ENCODE measurements at places on chromosomes 13 and 19.

DNA sequence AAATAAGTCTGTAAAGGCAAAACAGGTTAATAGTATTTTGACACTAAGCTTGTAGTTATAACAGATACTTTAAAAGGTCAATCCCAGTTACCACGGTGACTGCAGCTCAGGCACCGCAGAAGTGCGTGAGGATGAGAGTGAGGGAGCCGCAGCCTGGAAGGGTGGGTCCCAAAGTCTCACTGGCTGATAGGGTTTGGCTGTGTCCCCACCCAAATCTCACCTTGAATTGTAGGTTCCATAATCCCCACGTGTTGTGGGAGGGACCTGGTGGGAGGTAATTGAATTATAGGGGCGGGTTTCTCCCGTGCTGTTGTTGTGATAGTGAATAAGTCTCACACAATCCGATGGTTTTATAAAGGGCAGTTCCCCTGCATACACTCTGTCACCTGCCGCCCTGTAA lies 40.0 kb upstream of the GAS6 start:
- DNase-seq: no peak

- DNase-seq: no peak
Observed at GRCh38 chr13:27419328-27419727, 5.1 kb upstream of the GTF3A start.

DNA sequence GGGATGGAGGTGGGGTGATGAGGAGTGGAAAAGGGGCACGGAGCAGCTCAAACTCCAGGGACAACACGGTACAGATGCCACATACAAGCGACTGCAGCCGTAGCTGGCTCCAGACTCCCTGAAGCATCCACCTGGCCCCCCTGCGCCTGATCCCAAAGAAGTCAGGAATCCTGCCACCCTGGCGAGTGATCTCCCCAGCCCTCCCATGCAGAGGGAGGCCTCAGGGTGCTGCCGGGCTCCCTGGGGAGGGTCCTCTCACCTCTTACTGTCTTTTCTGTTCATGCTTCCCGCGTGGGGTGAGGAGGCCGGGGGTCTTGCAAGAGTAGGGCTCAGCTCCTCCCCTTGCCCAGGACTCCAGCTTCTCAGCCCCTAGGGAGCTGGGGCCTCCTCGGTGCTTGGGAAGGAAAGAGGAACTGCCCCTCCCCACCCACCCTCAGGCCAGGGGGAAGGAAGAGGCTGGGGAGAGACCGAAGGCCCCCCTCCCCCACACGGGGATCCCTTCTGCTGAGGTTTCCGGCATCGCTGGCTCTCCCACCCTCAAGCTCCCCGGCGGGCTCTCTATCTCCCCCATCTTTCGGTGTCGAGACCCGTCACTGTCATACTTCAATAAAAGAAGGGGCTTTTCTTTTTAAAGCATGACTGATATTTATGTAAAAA lies at the start of gene RASGRP4:
TSS of gene RASGRP4 (minus strand) at position 410 of the 657 bp plus-strand sequence. CDS start at position 282, 128 bp downstream.
- DNase-seq: peak; percentile 32

DNA sequence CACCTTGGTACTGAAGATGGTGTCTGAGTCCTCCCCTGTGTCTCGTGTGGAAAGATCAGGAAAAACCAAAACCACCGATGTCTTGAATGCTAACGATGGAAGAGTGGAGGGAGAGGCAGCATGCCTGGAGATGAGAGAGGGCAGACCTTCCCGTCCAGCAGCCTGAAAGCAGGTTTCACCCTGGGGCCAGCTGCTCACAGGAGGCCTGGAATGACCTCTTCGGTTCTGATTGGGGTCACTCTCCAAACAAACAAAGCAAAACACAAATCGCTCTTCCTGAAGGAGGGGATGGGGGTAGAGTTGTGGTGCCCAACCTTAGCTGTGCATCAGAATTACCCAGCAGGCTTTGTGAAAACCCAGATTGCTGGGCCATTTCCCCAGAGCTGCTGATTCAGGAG lies 142.3 kb upstream of the SOX1 start:
- no peak for DNase-seq

- no peak for DNase-seq
Observed at GRCh38 chr19:17424743-17425365, 5.0 kb downstream of the MVB12A start.

DNA sequence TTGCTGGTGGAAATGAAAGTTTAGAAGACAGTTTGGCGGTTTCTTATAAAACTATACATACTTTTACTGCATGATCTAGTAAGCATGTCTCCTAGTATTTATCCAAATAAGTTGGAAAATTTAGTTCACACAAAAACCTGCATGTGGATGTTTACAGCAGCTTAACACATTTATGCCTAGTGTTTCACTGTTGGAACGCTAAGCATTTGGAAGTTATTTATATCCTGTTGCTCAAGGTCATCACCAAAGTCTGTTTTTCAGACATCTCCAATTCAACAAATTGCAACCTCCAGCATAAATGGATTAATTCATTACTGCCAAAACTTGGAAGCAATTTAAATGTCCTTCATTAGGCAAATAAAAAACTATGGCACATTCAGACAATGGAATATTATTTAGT lies 461.8 kb downstream of the SUCLA2 start:
- no peak for DNase-seq

- no peak for DNase-seq
Observed at GRCh38 chr19:57334191-57334590, 13.9 kb downstream of the ZNF543 start.

GRCh38 chr19:10835089-10835753 lies 791 bp downstream of the TMED1 start:
- no peak for DNase-seq

DNA sequence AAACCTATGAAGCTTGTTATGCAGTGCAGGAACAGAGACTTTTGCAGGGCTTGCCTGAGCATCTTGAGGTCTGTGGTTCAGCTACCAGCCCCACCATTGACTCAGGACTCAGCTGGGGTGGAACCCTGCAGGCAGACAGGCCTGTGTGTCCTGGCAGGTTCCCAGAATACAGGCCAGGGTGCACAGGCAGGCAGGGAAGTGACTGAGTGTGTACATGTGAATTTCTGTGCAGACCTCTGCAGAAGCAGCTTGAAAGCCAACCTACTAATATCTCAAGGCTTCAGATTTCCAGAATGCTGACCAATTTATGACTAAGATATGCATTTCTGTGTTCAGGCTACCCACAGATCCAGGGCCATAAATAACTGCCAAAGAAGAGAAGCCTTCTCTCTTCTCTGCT lies 254.4 kb downstream of the DLEU7 start:
- DNase-seq: no peak

DNA sequence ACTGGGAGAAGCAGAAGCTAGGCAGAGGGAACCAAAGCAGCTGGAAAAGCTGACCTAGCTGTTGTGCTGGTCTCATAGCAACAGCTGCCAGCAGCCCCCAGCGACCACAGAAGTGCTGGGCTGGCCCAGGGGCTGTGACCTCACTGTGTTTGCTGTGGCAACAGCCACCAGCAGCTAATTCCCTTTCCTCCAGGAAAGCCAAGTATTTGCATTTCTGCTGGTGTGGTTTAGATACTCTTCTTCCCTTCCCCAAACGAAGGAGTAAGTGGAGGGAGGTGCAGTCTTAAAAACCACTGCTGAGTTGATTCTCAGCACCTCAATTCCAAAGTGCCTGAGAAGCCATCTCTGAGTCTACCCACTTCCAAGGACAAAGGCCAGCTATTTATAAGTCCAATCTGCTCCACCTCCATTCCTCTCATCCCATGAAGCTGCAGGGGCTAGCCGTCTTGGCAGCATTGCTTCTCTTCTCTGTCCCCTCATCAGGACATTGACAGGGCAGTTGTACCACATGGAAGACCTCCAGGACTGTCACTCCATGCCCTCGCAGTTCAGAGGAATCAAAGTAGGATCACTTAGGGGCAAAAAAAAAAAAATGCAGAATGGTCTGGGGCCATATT lies 11.5 kb upstream of the CCDC97 start:
- DNase-seq: peak; percentile 23

DNA sequence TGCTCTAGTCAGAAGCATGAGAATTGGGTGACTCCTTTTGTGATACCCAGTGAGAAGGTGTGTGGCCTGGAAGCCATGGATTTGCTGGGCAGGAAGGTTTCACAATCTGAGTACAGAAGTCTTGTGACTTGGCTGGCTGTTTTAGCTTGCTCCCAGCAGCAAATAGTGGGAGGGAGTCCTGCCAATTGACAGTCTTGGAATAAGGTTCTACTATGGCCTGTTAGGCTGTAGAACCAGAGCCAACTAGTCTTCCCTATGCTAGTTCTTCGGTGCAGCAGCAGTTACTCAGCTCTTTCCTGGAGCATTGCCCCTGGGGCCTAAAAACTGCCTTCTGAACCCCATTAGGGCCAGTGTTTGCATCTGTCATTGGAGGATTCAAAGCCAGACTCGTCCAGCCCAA lies 1935.4 kb upstream of the PCDH20 start:
- no peak for DNase-seq

DNA sequence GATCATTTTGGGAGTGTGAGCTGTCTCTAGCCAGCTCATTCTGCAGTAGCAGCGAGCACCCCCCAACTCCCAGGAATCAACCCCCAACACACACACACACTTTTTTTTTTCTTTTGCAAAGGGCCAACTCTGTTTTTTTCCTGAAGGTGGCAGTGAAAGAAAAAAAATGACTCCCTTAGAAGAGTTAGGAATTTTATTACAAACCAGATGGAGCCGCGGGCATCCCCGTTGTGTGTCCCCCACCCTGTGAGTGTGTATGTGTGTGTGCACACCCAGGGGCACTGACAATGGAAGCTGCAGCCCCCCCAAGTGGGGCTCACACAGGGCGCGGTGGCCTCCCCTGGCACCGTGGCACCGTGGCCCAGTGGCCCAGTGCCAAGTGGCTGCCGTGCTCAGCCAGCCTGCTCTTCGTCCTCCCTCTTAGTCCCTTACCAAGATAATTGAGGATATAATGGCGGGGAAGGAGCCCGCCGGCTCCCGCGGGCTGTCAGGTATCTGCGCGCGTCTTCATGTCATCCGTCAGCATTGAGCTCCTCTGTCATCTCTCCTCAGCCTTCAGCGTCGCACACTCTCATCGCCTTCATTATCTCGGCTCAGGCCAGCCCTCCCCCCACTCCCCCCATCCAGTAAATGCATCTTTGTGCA lies 314.1 kb downstream of the ZNF536 start:
- DNase-seq: no peak

DNA sequence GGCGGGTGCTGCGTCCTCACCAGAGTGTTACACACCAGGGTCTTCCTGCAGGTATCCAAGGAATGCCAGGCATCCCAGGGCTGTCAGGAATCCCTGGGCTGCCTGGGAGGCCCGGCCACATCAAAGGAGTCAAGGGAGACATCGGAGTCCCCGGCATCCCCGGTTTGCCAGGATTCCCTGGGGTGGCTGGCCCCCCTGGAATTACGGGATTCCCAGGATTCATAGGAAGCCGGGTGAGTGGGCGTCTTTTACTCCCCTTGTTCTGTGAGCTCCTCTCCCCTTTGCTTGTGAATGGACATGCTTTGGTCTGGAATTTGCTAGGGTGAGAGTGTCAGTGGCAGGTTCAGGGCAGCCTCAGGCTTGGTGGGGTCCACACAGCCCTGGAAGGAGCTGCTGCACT lies 75.9 kb downstream of the RAB20 start:
- DNase-seq: no peak

GRCh38 chr19:35314031-35314430 lies 15.0 kb upstream of the CD22 start:
- DNase-seq: no peak

DNA sequence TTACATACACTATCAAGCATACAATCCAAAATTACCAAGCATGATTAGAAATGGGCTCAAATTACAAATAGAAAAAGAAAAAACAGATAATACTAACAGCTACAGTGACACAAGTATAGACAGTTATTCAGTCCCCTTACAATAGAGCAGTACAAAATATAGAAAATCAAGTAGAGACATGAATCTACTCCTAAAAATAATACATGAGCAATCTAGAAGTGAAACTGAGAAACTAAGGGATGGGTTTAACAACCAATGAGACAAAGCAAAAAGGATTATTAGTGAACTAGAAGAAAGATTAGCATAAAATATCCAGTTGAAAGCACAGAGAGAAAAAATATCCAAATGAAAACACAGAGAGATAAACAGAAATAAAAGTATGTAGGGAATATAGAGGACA lies 426.7 kb downstream of the TBC1D4 start:
- no peak for DNase-seq

GRCh38 chr13:73060251-73061160 lies 1.7 kb downstream of the KLF5 start:
- DNase-seq: no peak

- DNase-seq: no peak
Observed at GRCh38 chr13:70385852-70386251, 277.6 kb upstream of the KLHL1 start.

DNA sequence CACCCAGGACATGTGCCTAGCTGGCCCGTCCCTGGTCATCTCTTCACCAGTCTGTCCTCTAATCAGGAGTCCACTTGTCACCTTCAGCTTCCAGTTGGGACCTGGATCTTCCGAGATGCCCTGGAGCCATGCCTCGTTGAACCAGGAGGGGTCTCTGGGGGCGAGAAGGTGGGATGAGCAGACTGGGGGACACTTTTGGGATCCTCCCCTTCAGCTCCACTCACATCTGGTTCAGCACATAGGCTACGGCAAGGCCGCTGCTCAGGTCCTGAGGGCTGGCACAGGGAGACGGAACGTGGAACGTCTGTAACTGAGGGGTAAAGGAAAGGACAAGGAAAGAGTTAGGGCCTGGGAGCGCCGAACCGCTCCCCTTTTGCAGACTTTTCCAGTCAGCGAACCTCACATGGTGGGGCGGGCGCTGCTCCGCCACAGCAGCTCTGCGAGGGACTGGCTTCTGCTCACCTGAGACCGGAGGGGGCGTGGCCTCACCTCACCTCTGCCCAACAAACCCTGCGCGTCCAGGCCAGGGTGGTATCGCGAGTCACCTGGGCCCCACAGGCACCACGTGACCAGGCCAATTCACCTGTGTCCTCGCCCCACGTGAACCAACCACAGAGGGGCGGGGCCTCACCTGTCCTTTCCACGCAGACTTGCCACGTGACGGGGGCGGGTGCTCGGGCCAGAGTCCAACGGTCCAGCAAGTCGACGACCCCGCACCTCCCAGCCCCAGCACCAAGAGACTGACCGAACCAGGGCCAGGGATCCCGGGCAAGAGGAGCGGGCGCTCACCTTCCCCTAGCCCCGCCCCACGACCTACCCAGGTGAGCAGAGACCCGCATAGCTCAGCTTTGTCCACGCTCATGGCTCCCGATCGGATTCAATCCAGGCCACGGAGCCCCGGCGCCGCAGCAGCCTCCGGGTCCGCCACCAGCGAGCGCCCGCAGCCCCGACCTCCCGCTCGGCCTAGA lies at the start of gene HOOK2:
TSS of gene HOOK2 (minus strand) at position 965 of the 968 bp plus-strand sequence. CDS start at position 862, 103 bp downstream.
- DNase-seq: peak; percentile 20

- no peak for DNase-seq
Observed at GRCh38 chr19:32532233-32532632, 48.8 kb upstream of the PDCD5 start.

DNA sequence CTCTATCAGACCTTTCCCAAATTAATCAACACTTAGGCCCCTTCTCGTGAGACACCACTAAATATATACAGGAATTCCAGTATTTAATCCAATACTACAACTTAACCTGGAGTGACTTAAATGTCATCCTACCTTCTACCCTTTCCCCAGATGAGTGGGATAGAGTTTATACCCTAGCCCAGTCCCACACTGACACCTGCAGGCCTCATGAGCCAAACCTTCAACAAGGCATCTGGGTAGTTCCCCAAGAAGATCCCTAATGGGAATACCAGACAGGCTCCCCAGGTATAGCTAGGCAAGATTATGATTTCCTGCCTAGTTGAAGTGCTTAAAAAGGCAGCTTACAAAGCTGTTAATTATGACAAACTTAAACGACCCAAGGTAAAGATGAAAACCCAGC lies 15.9 kb downstream of the ZNF83 start:
- DNase-seq: no peak

GRCh38 chr13:72383646-72384045 lies 343.8 kb downstream of the MZT1 start:
- peak; percentile 15 for DNase-seq

Measured in pons (tissue), 1 donor.